Suppressor macrophage (primary cell): ENCODE measurements at places on chromosomes 6 and 20.

- no peak for DNase-seq
Measured at GRCh38 chr6:94501516-94501915, 1075.8 kb upstream of the MANEA start.

DNA sequence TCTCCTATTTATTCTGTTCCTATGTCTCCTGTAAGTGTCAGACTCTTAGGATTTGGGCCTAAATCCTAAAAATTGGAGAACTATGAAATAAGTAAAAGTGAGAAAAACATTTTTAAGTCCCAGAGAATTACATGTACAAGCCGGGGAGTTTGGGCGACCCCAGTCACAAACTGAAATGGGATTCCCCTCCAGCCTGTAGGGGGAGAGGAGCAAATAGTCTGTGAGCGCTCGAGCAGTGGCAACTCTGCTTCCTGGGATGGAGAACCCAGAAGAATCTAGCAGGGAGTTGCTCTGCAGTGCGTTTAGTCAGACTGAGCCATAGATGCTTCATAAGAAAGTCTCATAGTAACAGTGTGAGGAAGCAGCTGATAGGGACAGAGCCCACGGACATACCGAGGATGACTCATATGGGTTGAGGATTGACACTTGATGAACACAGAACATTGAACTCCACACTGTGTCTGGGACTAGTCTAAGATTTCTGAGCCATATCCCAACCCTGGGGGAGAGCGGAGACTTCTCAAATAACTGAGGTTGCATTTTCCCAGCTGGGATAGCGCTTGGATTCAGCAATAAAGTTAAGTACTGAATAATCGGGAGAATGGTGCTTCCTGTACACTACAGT, 437.2 kb downstream of the BCKDHB start:
- no peak for DNase-seq

- DNase-seq, result peak; percentile 74
Measured at GRCh38 chr20:4154958-4155411, 139.6 kb upstream of the RNF24 start.

DNA sequence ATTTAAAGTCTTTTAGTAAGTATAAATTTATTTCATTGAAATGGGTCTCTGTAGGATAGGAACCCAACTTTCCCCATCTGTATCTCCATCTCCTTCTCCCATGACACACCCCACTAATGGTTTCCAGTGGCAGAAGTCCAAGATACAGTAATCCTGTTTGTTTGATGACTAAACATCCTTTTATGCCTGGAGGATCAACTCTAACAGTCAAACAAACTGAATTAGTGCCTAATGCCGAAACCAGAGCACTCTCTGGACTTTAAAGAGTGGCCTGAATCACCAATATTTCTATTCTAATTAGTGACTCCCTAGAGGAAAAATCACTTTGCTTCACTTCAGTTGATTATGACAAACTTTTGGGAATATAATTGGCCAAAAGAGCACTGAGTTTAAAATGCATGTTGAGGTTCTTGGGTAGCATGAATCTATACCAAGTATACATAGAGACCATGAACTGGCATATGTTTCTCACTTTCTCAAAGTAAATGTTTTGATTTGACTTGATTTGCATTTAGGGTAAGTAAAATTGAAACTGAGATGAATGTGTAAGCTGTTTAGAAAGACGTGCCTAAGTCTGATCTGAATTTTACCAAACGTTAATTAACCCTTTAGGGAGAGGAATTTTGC, 776.4 kb upstream of the NRSN1 start:
- DNase-seq, result no peak

GRCh38 chr6:118679327-118679901, 28.0 kb upstream of the CEP85L start:
- DNase-seq, result peak; percentile 63

DNA sequence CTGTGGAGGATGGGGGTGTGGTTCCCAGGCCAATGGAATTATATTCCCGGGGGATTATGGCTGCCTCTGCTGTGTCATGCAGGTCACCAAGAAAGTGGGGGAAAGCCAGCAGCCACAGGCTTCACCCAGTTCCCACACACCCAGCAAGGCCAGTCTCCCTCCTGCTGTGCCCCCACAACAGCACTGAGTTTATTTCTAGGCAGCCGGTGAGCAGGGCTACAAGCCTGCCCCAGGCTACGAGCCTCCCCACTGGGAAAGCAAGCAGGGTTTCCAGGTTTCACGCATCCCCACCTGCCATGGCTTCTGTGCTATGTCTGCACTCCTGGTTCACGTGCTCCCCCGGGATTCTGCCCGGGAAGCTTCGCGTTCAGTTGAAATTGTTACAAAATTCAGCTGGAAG, 72.6 kb downstream of the ERMARD start:
- DNase-seq, result no peak

- DNase-seq, result peak; percentile 85
Measured at GRCh38 chr20:31667315-31668285, 29.9 kb downstream of the COX4I2 start.

- no peak for DNase-seq
Measured at GRCh38 chr6:85401186-85402021, 48.5 kb upstream of the NT5E start.

DNA sequence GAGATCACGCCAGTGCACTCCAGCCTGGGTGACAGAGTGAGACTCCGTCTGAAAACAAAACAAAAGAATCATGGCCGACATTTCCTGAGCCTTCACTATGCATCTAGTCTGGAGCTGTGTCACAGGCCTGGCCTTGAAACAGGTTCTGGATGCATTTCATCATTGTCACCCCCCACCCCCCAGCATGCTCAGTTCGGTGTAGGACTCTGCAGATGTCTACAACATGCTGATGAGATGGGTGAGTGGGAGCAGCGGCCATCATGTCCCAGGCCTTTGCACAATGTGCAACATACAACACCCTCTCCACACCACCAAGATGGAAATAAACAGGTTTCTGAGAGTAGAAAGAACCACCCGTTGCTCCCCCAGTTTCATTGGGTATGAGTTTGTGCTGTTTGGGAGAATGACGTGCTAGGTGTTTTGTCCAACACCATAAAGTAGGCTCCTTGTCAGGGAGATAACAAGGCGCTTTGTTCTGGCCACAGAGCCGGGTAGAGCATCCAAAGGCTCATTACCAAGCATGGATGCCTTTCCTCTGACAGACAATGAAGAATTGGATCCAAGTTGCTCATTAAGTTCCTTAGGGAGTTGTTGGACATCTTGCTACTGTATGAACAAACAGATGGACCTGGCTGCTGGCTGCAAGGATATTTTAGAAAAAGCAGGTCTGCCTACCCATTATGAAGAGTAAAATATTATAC, 22.1 kb downstream of the SNHG17 start:
- DNase-seq, result no peak

DNA sequence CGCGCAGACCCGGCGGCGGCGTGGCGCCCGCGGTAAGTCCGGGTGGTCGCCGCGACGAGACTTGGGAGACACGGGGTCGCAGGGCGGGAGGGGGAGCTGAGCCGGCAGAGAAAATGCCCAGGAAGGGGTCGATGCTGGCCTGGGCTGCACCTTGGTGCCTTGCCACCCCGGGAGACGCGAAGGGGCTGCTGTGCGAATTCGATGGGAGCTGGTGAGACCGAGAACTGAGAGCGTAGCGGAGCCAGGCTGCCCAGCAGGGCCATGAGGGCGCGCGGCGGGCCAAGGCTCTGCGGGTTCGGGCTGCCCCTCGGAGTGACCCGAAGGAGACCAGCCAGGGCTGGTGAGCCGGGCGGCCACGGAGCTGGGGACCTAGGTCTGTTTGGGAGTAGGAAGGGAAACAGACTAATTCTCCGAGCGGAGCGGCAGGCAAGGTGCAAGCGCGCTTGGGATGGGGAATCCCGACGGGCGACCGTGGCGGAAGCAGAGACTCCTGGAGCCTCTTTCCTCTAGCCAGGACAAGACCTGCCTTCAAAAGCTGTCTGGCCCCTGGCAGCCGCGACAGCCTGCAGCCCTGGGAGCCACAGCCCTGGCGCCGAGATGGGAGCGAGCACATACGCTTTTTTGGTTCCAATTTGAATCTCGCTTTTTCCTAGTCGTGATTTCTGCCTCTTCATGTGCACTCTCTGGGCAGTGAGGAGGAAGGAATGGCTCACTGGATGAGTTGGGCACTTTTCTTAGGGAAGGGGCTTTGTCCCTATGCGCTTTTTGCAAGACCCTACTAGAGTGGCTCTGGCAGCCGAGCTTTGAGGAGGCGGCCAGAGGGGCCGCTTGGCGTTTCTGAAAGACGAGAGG, 691 bp downstream of the SYNDIG1 start:
- no peak for DNase-seq
